GM10248 (cell line): ENCODE measurements at places on chromosomes 12 and 14.

- peak; percentile 44 for DNase-seq
Observed at GRCh38 chr12:111174251-111174960, 194.5 kb downstream of the PHETA1 start.

- DNase-seq = no peak
Observed at GRCh38 chr14:43407706-43408105, 1099.4 kb downstream of the FSCB start.

DNA sequence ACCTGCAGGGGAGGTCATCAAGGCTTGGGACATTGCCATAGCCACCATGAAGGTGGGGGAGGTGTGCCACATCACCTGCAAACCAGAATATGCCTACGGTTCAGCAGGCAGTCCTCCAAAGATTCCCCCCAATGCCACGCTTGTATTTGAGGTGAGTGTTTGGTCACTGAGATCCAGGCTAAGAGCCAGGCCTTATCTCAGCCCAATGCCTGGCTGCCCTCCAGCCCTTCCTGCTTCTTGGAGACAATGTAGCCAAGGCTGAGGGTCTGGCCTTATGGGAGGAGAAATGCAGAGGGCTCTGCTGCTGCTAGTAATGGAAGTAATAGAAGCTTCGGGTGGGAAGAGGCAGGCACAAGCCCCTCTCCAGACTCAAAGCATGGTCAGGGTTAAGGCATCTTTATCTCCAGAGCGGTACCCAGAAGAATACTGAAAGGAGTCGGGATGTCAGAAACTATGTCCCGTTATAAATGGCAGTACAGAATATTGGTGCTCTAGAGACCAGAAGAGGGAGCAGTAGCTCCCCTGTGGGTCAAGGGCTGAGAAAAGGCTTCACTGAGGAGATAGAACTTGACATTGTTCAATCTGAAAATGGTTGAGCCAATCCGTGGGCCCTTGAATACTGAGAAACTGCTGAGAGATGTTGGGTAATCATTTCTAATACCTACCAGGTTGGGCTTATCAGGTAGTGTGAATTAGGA, 3.1 kb downstream of the FKBP4 start:
- DNase-seq = no peak

- DNase-seq = no peak
Observed at GRCh38 chr12:12561371-12562015, 1.2 kb downstream of the DUSP16 start.

DNA sequence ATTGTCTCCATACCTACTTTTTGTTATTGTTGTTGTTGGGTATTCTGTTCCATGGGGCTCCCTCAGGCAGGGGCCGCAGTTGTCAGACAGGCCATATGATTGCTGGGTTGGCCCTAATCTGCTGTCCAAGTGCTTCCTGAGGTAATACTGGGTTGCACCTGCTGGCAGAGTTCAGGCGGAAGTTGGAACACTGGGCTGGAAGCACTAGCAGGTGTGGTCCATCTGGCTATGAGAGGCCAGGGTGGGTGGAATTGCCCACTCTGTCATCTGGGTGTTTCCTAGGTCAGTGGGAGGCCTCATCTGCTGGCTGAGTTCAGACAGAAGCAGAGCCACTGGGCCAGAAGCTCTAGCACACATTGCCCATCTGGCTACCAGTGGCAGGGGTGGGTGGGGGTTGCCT, 81.3 kb upstream of the NID2 start:
- no peak for DNase-seq

GRCh38 chr12:74598819-74599218, 61.2 kb downstream of the ATXN7L3B start:
- DNase-seq = no peak

DNA sequence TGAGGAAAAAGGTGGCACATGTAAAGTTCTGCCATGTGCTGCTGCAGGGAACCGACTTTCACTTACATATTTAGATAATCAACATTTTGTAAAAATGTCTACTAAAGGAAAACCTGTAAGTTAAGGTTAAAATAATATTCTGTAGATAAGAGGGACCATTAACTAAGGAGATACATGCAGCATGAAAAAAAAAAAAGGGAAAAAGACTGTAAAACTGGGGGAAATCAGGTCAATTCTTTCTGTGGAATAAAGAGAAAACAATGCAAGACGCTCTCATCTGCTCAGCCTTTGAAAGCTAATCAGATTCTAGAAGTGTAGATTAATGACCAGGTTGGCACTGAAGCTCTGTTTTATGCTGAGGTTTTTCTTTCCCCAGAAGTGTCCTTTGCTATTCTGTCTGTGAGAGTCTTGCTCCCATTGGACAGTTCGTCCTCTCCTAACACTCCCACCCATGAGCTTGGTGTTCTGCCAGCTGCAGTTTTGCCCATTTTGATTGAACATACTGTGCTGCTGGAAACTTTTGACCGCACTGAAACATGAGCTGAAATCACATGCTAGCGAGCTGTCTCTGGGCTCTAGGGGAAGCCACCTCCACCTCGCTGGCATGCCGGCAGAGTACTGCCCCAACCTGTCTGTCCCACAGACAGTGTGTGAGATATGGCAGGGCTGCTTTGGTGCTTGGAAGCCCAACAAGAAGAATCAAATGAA, 39.7 kb downstream of the PPTC7 start:
- no peak for DNase-seq

- no peak for DNase-seq
Observed at GRCh38 chr12:48027183-48028002, 23.1 kb upstream of the COL2A1 start.

DNA sequence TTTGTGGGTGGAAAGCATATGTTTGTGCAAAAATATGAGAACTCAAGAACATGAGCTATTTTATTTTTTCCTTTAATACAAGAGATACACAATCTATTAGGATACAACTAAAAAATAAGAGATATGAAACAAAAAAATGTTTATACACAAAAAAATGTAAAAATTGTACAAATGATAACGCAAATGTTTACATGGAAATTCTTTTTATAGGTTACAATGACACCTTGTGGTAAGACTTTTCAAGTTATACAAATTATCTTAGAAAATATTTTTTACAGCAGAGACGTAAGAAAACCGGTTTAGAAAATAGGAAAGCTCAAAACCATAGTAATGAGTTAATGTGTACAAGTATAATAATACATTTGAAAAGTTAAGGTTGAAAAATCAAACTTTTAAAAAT, 25.5 kb downstream of the CEP83 start:
- no peak for DNase-seq

GRCh38 chr14:81093651-81094050, 127.1 kb downstream of the GTF2A1 start:
- no peak for DNase-seq

- no peak for DNase-seq
Observed at GRCh38 chr12:14853961-14854360, 10.6 kb upstream of the ART4 start.

GRCh38 chr14:73719791-73720190, 5.6 kb upstream of the PNMA1 start:
- DNase-seq = no peak

GRCh38 chr12:123271001-123271668, 521 bp downstream of the CDK2AP1 start:
- peak; percentile 91 for DNase-seq

GRCh38 chr12:97490141-97490540, 27.5 kb downstream of the RMST start:
- DNase-seq = no peak

DNA sequence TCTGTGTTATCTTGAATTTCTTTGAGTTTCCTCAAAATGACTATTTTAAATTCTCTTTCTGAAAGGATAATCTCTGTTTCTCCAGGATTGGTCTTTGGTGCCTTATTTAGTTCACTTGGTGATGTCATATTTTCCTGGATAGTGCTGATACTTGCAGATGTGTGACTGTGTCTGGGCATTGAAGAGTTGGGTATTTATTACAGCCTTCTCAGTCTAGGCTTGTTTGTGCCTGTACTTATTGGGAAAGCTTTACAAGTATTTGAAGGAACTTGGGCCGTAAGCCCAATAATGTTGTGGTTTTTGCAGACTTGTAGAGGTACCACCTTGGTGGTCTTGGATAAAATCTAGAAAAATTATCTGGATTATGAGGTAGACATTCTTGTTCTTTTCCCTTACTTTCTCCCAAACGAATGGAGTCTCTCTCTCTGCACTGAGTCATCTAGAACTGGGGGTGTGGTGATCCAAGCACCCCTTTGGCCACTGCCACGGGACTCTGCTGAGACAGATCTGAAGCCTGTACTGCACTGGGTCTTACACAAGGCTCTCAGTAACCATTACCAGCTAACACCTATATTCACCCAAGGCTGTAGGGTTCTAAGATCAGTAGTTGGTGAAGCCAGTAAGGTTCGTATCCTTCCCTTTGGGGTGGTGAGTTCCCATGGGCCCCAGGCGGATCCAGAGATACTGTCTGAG, 703.7 kb upstream of the MGAT4C start:
- DNase-seq = no peak

DNA sequence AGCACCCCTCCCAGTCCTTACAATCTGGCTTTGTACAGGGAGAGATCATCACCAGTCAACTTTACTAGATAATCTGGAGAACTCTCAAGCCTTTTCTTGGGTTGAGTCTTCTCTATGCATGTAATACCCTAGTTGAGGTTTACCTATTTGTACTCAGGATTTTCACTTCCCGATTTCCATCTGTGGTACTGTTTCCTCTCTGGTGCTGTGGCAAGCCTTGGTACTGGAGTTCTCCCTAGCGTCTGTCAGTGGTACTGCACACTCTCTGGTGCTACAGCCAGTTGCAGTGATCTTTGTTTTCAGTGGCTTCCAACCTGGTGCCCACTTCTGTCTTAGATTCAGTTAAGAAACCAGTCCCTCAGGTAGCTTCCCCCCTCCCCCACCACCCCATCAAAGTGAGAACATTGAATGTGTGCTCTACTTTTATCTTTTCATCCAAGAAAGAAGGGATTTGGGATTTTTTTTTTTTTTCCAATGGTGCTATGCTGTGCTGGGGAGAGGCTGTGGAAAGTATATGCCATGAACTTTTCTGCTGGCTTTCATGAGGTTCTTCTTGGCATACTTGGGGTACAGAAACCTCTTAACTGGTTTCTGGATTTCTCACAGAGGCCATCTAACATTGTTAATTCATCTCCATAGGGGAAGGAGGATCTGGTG, 69.4 kb upstream of the EVL start:
- peak; percentile 77 for DNase-seq

DNA sequence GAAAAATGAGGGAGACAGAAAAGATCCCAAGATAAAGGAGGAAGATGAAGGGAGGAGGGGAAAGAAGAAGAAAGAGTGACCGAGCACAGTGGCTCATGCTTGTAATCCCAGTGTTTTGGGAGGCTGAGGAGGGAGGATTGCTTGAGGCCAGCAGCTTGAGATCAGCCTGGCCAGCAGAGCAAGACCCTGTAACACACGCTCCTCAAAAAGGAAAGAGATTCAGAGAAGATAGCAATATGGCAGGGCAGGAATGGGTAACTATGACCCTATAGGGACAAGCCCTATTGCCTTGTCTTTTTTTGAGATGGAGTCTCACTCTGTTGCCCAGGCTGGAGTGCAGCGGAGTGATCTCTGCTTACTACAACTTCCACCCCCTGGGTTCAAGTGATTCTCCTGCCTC, 116.9 kb upstream of the MAP1LC3B2 start:
- no peak for DNase-seq

DNA sequence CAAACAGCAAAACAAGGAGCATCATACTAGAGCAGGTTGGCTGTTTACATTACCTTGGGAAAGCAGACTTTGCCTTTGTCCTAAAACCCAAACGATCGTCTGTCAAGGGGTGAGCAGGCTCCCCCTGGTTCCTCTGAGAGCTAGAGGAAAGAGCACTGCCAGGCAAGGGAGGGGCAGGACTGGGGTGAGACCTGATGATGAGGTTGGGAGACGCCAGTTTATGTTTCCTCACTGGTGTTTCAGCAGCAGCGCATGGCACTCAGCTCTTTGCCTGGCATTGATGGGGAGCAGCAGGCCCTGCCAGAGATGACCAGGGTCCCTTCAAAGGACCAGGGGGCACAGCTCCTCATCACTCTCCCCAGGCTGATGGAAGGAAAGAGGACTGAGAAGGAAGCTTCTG, 7.9 kb upstream of the KRT2 start:
- no peak for DNase-seq

DNA sequence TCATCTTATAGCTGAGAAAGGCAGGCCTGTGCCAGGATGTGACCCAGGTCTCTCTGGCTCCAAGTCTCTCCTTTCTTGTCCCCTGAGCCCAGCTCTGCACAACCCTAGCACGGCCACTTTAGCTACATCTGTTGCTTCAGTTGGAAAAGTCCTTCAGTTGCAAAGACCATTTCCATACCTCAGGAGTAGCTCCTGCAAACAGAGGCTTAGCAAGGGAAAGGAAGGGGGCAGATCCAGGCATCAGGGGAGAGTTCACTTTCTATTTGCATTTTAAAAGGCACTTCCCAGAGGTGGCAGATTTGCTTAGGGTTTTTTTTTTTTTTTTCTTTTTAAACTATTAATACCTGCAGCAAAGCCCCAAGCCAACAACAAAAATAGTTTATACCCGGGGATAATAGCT, 3.0 kb upstream of the PITPNM2 start:
- no peak for DNase-seq

GRCh38 chr12:21939435-21939834, 1.8 kb downstream of the ABCC9 start:
- DNase-seq = no peak

GRCh38 chr12:2800046-2800570, 5.3 kb downstream of the FKBP4 start:
- DNase-seq = no peak

DNA sequence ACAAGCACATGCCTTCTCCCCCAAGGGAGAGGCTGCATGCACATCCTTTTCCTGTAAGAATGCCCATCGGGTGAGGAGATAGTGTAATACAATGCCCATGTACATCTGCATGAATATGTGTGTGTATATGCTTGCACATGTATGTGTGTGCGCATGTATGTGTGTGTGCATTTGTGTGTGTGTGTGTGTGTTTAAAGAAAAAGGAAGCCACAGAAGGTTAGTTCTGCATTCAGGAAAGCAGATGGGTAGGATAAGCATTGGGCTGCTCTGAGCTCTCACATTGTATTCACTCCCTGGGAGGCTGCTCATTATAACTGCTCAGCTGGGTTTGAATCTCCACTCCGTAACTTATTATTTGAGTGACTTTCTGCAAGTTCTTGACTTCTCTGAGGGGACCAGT, 74.3 kb downstream of the GALNT8 start:
- DNase-seq = no peak

DNA sequence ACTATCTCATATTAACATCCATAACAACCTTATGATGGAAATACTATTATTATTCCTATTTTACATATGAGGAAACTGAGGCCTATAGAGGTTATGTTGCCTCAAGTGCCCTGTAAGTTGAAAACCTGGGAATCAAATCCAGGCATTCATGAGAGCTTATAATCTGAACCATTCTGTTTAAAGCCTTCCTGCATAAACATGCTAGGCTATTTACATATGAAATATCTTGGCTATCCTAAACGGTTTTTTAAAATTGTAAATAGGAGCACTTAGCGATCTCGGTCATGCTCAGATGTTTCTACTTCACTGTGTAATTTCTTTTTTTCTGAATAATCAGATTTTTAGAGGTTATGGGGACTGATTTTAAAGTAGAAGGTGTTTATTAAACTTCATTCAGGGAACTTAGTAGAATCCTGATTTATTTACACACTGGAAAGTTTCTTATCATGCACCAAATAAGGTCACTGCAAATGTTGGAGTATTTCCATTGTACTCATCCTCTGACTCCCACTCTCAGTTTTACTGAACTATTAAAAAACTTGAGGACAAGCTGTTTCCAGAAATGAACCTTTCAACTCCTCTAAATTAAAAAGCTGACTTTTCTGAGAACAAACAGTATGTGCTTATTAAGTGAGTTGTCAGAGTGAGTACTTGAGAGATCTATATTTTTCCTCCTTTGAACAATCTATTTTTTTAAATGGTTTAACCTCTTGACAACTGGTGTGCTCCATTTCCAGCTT, 141.7 kb downstream of the PIK3C2G start:
- no peak for DNase-seq

- no peak for DNase-seq
Observed at GRCh38 chr12:132596016-132596415, 14.4 kb downstream of the LRCOL1 start.
